ENCODE measurements at places on chromosomes 3 and 15. TPM values are rescaled to one million over a fixed set of nuclear protein-coding genes. Genes with fewer than 3 reads are reported as not detected.

CYP8B1 gene
- total RNA-seq, result not detected

TMCO5A gene
- total RNA-seq, result not detected

STRIT1 gene
- not detected for total RNA-seq

CLEC3B gene
- total RNA-seq, result 359 TPM

TEX9 gene
- 1.9 TPM for total RNA-seq

GOLGA8G gene
- total RNA-seq, result not detected

SEMA4B gene
- 12.6 TPM for total RNA-seq

DHFR2 gene
- total RNA-seq, result 2.3 TPM

POPDC2 gene
- total RNA-seq, result 1.3 TPM

ALG1L2 gene
- not detected for total RNA-seq

ASB14 gene
- total RNA-seq, result not detected

THSD4 gene
- 0.94 TPM for total RNA-seq
